A549 treated with CORT108297 at 1 μM for 4 hours (cell line): ENCODE measurements at places on chromosomes 6 and 20. TPM values are rescaled to one million over a fixed set of nuclear protein-coding genes. Genes with fewer than 3 reads are reported as not detected.

BPI gene
- not detected in 5 replicates for total RNA-seq

EEF1A2 gene
- 141 to 180 TPM (median 158 TPM) in 5 replicates for total RNA-seq

HLA-DQA1 gene
- total RNA-seq, result not detected in 5 replicates

GLP1R gene
- not detected in 5 replicates for total RNA-seq

CCN5 gene
- 24.5 to 42.8 TPM (median 29.3 TPM) in 5 replicates for total RNA-seq

TEAD3 gene
- 4.1 to 7.8 TPM (median 6.2 TPM) in 5 replicates for total RNA-seq
